Stimulated activated CD4-positive, alpha-beta T cell treated with anti-CD3 and anti-CD28 coated beads, Interleukin-15, amount 100 ng/mL, for 1 hour (primary cell): ENCODE measurements at places on chromosomes 7 and 10.

GRCh38 chr10:62063795-62064472, 162.4 kb downstream of the ARID5B start:
- DNase-seq = no peak

DNA sequence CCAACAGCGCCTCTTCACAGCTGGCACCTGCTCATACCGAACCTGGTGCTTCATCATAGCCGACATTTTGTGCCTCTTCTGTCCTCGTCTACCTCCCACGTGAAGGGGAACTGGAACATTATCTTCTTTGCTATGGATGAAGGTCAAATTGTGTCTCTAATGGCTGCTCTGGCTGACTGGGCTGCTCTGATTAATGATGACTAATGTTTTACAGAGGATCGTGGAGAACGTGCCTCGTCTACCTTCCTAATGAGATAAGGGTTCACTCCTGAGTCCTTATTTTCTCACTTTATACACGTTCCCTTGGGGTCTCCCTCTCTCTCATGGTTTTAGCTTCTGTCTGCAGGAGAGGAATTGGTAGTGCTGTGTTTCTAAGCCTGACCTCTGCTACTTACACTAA, 420.3 kb downstream of the PHTF2 start:
- DNase-seq = no peak

DNA sequence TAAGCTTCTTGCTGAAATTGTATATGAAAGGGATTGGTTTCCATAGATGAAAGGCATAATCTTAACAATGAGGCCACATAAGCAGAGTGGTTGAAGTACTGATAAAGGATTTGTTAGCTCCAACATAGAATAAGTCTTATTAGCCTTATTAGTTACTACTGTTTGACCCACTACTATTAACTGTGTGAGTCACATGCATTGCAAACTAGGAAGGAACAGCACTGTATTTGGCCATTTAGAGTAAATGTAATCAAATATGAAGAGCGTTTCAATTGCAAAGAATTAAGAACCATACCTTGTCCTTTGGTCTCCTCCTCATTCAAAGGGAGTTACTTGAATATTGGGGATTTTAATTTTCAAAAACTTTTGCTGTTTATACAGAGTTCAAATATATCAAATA, 428.9 kb downstream of the MDFIC start:
- no peak for DNase-seq

DNA sequence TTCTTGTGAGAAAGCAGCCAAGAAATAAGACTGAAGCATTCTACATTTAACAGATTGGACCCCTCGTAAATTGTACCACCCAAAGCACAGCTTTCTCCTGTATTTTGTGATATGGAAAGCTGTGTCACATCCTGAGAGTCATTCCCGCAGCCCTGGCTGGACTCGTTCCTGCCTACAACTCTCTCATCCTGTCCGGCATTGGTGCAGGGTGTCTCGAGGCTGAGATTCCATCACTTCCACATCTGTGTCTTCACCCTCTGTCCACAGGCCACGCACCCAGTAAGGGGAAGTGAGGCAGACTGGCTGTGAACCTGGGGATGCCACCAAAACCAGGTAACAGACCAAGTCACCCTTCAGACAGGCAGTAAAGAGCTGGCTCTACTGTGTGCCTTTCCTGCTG, 146.2 kb upstream of the KLF6 start:
- no peak for DNase-seq

GRCh38 chr10:34374356-34375045, 440.6 kb downstream of the PARD3 start:
- no peak for DNase-seq
